ENCODE measurements at places on chromosomes 1 and 21.

DNA sequence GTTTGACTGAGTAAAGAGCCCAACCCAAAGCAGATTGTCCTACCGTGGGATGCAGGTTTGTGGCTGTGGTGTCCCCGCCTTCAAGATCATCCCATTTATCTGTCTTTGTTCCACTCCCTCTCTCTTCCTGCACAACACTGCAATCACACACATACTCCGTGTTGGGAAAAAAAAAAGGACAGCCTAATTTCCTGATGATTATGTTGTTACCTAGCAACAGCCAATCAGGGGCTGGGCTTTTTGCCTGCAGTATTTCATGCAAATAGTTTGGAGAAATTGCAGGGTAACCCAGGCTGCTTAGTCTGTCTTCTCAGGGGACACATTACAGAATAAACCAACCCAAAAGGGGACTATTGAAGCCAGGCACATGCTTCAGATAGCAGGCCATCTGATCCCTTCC lies 38.3 kb downstream of the PHC2 start:
- DNase-seq: no peak

DNA sequence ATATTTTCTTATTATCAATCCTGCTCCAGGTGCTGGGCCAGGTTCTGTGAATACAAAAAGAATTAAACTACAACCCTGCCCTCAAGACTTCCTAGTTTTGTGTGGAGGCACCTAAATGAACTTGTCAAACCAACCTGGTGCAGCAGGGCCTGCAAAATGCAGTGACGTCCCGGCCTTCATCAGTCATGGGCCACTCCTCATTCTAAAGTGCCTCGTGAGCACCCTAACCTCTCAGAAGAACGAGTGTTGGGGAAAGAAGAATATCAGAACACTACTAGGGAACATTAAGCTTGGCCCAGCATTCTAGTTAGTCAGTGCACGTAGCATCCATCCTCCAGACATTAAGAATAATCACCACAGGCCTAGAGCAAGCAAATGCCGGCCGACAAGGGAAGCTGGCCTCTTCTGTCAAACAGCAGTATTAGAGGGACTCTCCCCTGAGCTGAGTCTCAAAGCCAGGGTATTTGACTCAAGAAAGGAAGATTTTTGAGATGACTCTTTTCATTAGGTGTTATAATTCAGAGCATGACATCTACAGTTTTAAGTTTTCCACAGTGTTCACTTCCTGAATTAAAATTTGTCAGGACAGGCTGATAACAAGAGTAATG lies 137.9 kb downstream of the SLC45A1 start:
- DNase-seq: no peak

- no peak for DNase-seq
These were observed 40.4 kb upstream of the FRRS1 start for GRCh38 chr1:99806882-99807281.

GRCh38 chr1:171345536-171345935 lies 31.6 kb downstream of the FMO4 start:
- no peak for DNase-seq

GRCh38 chr1:212635141-212635631 lies 26.6 kb downstream of the ATF3 start:
- DNase-seq: no peak

DNA sequence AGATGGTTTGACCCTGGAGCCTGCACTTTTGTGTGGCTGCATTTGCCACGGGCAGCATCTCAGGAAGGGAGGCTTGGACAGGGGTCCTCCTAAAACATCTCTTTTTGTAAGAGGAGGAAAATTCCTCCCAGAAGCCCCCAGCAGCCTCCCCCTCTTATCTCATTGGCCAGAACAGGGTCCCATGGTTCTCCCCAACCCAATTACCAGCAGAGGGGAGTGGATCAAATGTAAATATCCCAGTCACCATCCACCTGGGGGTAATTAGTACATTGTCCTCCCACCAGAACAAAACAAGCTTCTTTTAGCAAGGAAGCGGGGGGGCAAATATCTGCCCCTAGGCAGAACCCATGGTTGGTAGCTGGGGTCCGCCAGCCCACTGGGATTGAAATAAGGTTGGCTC lies 44.7 kb upstream of the TENT5B start:
- no peak for DNase-seq

DNA sequence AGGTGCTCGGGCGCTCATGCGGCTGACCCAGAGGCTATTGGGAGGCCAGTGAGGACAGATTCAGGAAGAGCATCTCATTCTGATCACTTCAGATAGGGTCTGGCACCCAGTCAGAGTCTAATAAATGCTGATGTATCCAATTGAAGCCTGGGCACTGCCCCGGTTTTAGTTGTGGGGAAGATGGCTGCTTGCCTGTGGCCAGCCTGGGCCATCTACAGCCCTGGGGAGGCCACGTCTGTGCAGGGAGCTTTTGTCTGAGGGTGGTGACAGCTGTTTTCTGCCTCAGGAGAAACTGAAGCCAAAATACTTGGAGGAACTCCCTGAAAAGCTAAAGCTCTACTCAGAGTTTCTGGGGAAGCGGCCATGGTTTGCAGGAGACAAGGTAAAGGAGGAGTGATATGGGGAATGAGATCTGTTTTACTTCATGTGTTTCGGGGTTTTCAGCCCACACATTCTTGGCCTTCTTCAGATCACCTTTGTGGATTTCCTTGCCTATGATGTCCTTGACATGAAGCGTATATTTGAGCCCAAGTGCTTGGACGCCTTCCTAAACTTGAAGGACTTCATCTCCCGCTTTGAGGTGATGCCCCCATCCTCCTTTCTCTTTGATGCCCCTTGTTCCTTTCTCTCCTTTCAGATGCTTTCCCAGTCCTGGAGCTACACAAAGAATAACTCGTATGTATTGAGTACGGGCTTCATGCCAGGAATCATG lies 2.8 kb downstream of the GSTM5 start:
- DNase-seq: no peak

Data from NK-92 treated with Interleukin-12 subunit alpha and Interleukin-12 subunit beta, amount 100 ng/mL, for 24 hours (cell line).